ENCODE measurements at places on chromosomes 7 and 10.

DNA sequence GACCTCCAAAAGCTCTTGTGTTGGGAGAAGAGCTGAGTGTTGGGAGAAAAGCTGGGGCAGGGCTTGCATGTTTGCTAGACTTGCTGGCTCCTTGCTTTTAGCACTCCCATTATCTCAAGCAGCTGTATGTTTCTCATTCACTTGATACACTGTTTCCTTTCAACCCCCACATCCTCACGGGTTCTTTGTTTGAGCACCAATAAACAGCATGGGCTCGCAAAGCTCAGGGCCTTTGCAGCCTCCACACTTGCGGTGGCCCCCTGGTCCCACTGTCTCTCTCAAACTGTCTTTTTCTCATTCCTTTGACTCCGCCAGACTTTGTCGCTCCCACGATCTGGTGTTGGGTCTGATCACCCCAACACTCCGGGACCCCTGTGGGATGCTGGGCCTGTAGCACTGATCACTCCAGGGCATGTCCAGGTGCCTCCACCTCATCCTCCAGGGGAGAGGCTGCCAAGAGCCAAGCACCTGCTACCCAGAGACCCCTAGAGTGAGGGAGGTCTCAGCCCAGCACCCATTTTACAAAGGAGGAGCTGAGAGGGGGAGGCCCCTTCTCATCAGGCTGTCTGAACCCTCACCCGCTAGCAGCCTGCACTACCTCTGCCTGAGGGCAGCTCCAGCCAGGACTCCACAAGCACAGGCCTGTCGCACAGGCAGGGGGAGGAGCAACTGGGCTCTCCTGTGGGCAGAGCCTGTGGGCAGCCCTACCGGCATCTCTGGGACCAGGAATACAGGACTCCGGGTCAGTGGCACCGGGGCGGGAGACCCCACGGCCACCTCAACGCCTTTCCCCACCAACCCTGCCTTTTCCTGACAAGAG is 49.1 kb upstream of the MSMB start:
- no peak for DNase-seq

DNA sequence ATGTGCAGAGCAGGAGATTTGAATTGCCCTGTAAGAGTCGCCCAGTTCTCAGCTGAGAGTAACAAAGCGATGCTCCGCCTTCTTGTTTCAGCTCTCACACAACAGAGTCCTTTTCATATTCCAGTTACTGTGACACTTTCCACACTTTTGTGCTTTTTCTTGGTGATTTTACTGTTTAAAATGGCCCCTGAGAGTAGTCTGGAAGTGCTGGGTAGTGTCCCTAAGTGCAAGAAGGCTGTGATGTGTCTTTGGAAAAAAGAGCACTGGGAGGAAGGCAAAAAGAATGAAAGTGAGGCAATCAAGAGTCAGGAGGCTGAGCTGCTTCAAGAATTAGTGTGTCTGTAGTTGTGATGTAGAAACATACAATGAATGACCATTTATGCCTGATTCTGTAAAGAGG is 201.2 kb upstream of the SEMA3E start:
- DNase-seq: no peak

- DNase-seq: no peak
Observed at GRCh38 chr10:35870665-35871310, 228.7 kb upstream of the FZD8 start.

GRCh38 chr10:45249978-45250693 is 65.3 kb downstream of the OR13A1 start:
- peak; percentile 28 for DNase-seq

DNA sequence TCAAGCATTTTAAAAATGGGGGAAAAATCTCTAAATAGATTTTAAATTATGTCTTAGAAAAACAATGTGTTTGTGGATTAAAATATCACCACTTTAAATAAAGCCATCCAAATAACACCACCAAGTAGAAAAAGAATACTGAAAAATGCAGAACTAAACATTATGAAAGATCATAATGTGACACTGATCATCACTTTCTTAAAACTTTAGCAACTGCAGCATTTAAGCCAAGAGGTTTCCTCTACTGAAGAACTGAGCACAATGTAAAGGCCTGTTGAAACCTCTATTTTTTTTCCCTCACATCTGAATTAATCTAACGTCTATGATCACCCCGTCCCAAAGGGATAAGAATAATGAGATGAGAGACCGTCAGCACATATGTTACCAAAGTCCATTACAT is 18.6 kb downstream of the MINDY3 start:
- DNase-seq: no peak

DNA sequence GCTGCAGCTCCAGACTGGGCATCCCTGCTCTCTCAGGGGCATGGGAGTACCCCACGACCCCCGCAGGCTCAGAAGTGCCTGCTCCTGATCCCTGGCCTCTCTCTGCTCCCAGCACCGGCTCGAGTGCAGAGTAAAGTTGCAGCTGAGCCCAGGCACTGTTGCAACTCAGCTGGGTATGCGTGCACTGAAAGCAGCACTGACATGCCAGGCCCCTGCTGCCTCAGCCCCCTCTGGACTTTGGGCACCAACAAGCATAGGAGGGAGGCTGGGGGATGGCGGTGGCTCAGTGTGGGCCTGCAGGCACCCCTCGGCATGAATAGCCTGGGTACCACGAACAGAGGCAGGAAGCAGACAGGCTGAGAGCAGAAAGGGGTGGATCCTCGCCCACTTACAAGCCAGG is 295.3 kb downstream of the GRM8 start:
- DNase-seq: no peak

DNA sequence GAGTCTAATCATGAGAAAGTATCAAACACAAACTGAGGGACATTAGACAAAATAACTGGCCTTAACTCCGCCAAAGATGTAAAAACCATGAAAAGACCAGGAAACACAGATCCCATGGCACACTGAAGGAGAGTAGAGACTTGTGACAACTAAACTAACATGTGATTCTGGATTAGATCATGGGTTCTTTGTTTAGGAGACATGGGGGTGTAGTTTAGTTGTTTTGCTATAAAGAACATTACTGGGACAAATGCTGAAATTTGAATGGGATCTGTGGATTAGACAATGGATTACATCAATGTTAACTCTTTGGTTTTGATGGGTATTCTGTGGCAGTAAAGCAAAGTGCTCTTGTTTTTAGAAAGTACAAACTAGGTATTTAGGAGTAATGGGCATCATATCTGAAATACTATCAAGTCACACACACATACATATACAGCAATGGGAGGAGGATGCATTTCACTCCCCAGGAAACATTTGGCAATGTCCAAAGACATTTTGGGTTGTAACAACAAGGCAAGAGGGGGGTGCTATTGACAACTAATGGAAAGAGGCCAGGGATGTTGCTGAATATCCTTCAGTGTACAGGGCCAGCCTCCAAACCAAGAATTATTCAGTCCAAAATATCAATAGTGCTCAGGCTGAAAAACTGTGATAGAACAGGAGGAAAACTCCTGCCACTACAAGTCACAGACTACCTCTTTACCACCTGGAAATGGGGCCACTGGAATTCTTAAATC is 32.4 kb downstream of the WAPL start:
- DNase-seq: no peak

DNA sequence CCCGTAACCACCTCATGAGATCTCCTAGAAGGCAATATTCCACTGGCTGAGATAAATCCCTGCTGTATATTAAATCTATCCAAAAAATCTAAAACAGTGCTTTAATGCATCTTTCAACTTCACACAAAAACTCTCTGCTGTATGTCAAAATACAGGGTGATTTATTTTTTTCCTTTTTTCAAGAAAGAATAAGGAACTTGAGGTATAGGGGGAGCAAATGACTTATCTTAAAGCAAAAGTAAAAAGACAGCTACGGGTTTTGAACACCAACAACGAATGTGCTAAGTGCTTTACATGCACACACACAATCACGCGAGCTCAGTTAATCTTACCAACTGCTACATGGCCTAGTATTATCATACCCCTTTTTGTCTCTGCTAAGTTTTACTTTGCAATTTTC is 168.9 kb upstream of the PHF14 start:
- DNase-seq: no peak

- DNase-seq: peak; percentile 75
Observed at GRCh38 chr7:149209518-149210269, 14.3 kb downstream of the ZNF282 start.

- no peak for DNase-seq
Observed at GRCh38 chr7:114823290-114823689, 98.6 kb upstream of the MDFIC start.

GRCh38 chr7:134480730-134481129 is 21.8 kb upstream of the AKR1B1 start:
- DNase-seq: peak; percentile 48

DNA sequence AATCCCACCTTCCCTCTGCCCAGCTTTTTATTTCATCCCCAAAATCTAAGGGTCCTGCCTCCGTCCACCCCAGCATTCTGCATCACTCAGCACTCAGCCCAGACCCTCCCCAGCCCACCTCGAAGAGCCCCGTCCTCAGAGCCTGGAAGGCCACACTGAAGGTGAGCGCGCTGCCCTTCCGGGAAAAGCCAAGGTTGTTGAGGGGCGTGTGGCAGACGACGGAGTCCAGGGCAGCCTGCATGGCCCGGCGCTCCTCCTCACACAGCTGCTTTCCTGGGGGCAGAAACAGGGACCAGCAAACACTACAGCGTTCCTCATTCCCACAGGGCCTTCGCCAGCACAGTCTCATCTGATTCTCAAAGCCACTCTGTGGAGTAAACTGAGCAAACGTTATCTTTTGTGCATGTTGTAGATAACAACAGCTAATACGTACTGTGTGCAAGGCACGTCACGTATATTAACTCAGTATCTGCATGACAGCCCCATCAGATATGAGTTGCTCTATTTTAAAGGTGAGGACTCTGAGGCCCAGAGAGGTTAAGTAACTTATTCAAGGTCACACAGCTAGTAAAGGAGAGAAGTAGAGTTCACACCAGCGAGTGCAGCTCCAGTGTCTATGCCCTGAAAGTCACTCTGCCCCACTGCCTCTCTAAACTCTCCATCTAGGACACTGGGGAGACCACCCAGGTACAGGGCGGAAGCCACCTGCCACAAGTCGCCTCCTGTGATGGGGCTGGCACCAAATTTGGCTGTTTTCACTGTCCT is 2.8 kb downstream of the TRAPPC14 start:
- no peak for DNase-seq

DNA sequence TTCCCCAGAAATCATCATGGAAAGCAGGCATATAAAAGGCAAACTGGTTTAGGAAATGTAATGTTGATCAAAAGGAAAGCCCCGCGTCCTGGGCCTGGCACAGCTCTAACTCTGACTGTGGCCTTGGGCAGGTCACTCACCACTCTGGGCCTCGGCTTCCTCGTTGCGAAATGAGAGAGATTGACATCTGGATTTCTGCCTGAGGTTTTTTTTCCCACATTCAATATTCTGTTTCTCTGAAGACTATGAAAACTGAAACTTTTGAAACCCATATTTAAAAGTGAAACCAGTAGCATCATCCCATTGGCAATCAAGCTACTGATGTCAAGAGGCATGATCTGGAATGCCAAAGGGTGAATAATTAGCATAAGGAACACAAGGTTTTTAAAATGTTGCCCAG is 369.7 kb upstream of the NPVF start:
- no peak for DNase-seq

DNA sequence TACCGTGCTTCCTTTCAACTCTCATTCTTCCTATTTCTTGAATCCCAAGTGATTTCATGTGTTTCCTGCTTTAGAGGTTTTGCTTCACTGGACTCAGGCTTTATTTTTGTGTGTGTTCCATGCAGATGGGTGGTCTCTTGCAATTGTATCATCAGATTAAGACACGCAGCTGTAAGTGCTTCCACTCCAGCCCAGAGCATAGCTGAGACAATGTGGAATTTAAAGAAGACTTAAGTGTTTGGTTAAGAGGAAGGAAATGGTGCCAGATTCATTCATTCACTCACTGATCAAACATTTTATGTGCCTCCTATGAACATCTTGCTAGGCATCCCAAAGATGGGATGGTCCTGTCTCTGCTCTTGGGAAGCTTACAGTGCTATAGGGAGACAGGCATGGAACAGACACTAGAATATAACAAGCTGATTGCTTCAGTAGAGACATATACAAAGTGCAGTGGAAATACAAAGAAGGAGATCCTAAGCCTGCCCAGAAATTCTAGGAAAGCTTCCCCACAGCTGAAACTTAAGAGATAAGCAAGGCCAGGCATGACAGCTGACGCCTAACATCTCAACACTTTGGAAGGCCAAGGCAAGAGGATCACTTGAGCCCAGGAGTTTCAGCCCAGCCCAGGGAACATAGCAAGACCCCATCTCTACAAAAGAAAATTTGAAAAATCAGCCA is 46.1 kb upstream of the LRRC17 start:
- DNase-seq: no peak

DNA sequence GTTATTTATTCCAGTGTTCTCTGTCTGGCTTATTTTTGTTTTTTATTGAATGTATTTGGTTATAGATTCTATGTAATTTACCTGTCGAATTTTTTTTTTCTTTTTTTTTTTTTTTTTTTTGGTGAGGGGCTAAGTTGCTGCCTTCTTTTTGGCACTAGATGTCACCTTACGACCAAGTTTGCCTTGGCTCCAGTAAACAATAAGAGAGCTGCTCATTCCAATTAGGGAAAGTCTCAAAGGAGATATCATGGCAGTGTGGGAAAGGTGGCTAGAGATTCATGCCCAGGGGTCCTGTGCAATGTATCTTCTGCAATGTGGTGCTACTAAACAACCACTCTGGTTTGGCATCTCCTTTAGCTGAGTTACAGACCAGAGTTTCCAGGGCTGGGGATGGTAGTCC is 84.0 kb downstream of the PTPN20 start:
- DNase-seq: no peak

- no peak for DNase-seq
Observed at GRCh38 chr10:55091691-55092328, 290.8 kb upstream of the PCDH15 start.

DNA sequence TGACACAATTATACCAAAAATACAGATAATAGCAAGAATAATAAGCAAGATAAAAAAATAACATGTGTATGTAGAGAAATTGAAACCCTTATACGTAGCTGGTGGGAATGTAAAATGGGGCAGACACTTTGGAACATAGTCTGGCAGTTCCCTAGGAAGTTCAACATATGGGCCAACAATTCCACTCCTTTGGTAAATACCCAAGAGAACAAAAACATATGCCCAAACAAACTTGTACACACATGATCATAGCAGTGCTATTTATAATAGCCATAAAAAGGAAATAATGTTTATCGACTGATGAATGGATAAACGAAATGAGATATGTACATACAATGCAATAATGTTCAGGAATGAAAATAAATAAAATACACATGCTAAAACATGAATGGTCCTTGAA is 462.4 kb upstream of the SORCS1 start:
- no peak for DNase-seq

GRCh38 chr7:111108496-111108895 is 17.6 kb downstream of the LRRN3 start:
- no peak for DNase-seq

DNA sequence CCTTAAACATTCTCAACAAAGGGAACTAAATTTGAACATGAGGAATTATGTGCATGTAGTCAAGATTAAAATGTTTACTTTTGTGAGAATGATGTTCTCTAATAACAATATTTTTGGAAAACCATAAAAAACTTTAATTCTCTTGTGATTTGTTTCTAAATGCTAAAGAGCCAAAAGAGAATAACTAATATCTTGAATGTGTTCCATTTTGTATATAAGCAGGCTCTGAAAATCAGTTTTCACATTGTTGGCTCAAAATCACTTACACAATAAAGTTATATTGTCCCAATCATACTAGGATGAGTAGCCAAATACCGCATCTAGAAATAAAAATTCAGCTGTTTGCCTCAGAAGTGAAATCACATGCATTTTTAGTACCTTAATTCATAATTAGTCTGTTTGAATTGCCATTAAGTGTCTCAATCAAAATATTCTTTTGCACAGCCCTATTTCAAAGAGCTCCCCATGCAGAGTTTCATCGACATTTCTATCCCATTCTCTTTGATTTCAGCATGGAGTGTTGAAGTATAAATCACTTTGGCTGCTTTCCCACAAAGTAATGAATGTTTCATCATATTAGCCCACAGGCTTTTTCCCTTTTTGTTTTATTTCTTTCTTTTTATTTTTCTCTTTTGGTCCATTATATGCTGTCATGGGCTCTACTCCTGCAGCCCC is 420.3 kb upstream of the POM121L12 start:
- no peak for DNase-seq
